ENCODE measurements at places on chromosomes 3 and 15.

GRCh38 chr15:40926659-40927494 is 2.3 kb upstream of the DLL4 start:
- no peak for DNase-seq

- DNase-seq, result no peak
Observed at GRCh38 chr15:100903168-100903554, 16.0 kb upstream of the LRRK1 start.

DNA sequence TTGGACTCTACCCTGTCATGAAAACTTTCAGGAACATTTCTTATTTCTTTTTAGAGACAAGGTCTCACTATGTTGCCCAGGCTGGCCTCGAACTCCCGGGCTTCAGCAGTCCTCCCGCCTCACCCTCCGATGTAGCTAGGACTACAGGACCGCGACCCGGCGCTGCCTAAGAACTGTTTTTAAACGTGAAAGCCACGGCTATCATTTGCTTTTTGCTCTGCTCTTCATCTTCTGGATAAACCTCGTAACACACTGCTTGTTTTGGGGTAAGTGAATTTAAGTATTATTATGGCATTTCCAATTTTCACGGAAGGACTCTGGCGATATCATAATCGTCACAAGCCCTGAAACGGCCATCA is 14.3 kb upstream of the CCNL1 start:
- no peak for DNase-seq

DNA sequence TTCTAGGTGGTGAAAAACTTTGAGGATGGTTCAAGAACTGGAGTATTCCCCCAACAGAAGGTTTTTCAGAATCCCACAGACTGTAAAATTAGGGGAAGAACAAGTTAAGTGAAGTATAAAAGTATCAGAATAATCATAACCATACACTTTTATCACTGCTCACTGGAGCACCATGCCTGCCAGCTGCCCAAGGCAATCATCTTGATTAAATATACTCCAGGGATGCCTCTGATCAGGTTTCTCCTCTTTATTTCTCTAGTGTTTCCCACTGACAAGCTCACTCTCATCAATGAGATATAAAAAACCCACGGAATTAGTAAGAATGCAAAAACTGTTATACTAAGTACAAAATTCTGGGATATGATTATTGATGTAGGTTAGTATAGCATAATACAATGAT is 108.0 kb downstream of the STAG1 start:
- no peak for DNase-seq

DNA sequence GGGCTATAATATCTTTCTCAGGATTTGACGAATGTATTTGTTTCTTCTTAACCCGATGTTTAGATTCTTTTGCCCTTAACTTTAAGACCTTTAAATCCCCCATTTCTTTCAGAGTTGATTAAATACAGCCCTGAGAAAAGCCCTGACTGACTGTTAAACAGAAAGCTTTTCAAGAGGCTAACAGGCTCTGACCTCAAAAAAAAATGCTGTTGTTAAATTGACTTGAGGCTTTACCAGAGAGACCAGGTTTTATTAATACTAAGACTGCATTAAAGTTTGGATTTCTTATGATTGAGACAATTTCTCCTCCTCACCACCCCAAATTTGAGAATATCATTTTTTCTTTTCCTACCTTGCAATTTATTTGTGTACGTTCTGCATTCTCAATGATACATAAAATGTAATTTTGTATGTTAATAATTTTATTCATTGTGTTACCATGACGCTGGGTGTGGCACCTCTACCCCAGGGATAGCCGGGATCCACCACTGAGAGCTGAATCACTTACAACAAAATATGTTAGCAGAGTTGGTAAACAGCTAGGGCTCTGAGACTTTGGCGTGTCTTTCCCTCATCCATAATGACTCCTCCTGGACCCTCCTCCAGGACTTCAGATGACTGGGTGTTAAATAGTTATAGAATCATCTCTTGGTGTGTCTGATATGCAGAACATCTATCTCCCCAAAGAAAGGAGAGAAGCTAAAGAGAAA is 753.5 kb downstream of the NAALADL2 start:
- no peak for DNase-seq

GRCh38 chr3:195811756-195812155 is at the start of gene MUC4:
Gene MUC4 (minus strand): TSS chr3:195811929. CDS start chr3:195811817, 112 bp downstream.
- no peak for DNase-seq

- DNase-seq, result peak; percentile 10
Observed at GRCh38 chr3:48507256-48508061, 3.5 kb upstream of the SHISA5 start.

DNA sequence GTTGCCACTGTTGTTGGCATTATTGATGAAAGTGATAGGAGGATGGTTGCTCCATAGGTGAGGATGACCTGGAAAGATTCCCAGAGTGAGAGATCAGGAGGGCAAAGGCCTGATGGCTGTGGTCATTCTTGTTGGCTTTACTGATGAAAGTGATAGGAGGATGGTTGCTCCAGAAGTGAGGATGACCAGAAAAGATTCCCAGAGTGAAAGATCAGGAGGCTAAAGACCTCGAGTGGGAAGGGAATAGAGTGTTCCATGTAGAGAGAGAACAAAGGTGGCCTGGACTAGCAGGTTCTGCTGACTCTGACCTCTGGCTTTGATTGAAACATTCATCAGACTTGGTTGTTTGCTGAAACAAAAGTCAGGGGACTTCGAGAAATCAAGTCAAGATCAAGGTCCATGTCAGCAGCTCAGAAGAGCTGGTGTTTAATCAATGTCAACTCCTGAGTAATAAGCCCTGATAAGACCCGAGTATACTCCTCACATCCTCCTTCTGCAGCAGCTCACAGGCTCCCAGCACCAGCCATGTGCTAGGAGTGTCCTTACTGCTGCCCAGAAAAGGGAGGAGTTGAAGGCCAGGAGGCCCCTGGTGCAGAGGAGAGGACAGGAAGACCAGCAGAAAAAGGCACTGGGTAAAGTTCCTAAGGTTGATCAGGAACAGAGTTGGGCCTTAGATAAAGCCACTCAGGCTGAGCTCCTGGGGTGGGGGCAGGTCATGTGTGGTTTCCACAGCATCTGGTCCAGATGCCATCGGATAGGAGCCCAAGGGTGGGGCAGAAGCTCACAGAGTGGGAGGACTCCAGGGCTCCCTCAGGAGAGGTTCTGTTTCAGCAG is 19.9 kb downstream of the CYP8B1 start:
- DNase-seq, result no peak

- DNase-seq, result no peak
Observed at GRCh38 chr15:63408524-63408923, 26.9 kb upstream of the CA12 start.

All from GM04503 (cell line).